AG09309 (cell line): ENCODE measurements at places on chromosomes 7 and 10.

GRCh38 chr7:10939237-10939910, 34.3 kb upstream of the PHF14 start:
- DNase-seq, result no peak

- no peak for DNase-seq
Measured at GRCh38 chr7:156993021-156993924, 17.2 kb downstream of the MNX1 start.

GRCh38 chr10:987620-987869, 689 bp upstream of the GTPBP4 start:
- DNase-seq, result no peak

- no peak for DNase-seq
Measured at GRCh38 chr7:16431646-16432424, 10.5 kb upstream of the CRPPA start.

DNA sequence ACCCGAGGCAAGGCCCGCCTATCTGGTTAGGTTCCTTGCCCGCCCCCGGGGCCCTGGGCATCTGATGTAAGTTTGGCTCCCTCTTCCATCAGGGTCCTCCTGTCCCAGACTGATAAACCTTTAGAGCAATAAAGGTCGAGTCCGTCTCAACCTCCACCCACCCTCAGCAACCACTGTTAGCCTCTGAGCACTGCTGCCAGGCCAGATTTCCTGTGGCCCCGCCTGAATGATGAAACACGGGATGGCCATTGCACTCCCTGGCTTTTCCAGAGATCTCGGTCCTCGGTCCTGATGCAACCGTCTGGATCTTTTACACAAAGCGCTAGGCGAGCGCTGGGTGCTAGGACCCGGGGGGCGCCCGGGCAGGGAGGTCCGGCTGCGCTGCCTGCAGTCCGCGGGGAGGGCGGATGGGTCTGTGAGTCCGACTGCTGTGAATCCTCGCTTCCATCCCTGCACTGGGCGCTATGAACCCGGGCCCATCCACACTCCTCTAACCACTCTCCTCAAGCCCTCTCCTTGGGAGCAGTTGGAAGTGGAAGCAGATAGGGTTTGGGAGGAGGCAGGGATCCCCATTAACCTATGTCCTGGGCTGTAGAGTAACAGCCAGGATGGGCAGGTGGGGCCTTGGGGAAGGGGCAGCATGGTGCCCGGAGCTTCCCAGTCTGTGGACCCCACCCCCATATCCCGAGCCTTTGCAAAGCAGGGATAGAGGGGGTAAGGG, 875 bp upstream of the DDIT4 start:
- DNase-seq, result peak; percentile 95

DNA sequence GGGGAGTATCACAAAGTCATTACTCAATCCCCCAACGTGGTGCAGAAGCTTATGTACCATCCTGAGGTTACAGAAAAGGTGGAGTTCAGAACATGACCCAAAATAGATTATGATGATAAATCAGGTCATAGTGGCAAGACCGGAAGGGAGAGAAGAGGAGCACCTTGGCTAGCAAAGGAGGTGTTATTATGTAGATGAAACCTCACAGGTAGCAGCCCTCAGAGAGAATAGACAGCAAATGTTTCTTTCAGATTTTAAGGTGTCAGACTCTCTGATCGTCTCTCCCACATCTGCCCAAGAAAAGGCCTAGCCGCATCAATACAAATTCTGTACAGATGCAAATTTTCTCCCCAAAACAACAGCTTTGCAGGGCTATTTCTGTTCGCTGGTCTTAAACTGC, 88.3 kb upstream of the SEMA3D start:
- no peak for DNase-seq

DNA sequence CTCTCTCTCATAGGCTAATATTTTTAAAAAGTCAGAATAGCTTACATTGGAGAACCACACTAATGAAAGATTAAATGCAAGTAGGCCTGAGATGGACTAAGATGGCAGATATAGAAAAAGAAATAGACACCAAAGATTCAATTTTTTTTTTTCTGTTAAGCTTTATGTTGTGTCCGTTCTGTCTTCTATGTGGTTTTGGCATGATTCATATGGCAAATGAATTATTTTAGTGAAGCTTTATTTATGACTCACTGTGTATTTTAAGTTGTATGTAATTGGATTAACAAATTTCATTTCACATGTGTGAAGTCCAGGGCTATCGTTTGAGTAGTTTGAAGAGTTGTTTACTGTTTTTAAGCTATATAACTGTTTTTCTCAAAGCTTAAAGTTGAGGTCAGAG, 214.8 kb downstream of the CAMK1D start:
- no peak for DNase-seq

DNA sequence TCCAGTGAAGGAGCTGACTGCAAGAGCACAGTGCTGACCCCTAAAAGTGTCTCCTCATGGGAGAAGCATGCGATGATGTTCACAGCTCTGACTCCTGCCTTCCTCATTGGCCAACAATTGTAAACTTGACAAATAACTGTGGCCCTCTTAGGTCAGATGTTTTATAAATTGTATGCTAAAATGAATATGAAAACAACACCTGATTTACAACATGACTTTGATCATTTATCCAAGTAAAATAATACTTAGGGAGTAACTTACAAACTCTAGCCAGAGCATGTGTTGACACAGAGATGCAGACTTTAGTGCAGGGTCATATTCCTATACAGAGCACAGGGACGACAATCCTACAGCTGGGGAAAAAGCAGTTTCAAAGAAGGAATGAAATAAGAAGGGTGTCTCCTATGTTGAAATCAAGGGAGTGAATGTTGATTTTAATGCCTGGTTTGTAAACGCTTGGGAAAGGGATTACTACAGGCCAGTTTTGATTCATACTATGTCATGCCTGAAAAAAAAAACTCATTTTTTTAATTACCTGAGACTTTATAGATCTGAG, 391.4 kb upstream of the AKR1E2 start:
- DNase-seq, result no peak

GRCh38 chr7:69832356-69832755, 234.1 kb downstream of the AUTS2 start:
- no peak for DNase-seq

GRCh38 chr7:95220328-95220727, 104.0 kb downstream of the PON1 start:
- no peak for DNase-seq

DNA sequence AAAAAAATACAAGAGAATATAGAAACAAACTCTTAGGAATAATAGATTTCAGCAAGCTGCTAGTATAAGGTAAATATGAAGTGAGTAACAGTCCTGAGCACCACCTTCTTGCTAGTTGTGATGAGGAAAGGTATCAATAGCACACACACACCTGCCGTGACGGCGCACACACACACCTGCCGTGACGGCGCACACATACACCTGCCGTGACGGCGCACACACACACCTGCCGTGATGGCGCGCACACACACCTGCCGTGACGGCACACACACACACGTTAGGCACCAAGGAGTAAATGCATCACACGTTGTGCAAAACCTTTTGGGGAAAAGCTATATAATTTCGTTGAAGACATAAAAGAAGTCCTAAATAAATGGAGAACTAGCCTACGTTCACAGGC, 4.7 kb upstream of the JAKMIP3 start:
- no peak for DNase-seq

- no peak for DNase-seq
Measured at GRCh38 chr7:128302139-128302538, 41.6 kb downstream of the RBM28 start.

DNA sequence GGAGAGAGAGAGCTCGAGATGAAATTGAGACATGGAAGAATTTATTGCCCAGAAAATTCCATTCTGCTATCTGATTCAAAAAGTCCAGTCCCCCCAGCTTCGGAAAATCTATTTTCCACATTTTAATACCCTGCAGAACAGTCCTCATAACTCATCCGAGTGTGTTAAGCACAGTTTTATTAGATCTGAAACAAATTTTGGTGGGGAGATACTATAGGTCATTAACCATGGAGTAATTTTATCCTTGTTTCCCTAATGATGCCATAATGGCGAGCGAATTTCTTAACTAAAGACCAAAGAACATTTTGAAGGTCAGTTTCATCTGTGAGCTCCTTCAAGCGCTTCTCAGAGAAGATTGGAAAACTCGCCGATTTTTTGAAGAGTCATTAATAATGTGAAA, 78.1 kb downstream of the HIF1AN start:
- no peak for DNase-seq

- no peak for DNase-seq
Measured at GRCh38 chr10:35600193-35600592, 4.9 kb upstream of the GJD4 start.
